ENCODE measurements at places on chromosomes 13 and 19.

- DNase-seq = no peak
Observed at GRCh38 chr13:109331011-109331433, 455.4 kb downstream of the IRS2 start.

- DNase-seq = no peak
Observed at GRCh38 chr13:28955264-28955966, 135.3 kb downstream of the MTUS2 start.

DNA sequence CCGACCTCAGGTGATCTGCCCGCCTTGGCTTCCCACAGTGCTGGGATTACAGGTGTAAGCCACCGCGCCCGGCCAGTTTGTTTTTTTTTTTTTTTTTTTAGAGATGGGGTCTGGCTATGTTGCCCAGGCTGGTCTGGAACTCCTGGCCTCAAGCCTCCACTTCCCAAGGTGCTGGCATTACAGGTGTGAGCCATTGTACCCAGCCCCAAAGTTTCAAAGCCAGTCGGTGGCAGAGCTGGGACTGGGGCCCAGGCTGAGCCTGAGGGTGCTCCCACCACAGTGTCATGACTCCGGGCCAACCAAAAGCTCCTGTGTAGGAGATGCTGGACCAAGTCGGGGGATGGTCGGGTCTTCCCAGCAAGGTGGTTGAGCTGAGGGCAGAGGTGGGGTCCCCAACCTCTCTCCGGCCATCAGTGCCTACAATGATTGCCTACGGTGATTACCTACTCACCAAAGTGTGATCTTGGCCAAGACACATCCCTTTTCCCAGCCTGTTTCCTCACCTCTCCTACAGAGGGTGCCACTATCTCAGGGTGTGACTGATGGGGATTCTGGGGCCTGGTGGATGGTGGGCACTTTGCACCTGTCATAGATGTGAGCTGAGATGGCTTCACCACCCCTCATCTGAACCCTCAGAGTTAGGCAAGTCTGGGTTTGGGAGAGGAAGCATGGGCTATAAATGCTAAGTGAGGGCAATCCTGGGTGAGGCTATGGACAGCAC is 5.9 kb upstream of the SAMD1 start:
- DNase-seq = no peak

GRCh38 chr19:13208672-13209483 is 58.7 kb downstream of the IER2 start:
- no peak for DNase-seq

DNA sequence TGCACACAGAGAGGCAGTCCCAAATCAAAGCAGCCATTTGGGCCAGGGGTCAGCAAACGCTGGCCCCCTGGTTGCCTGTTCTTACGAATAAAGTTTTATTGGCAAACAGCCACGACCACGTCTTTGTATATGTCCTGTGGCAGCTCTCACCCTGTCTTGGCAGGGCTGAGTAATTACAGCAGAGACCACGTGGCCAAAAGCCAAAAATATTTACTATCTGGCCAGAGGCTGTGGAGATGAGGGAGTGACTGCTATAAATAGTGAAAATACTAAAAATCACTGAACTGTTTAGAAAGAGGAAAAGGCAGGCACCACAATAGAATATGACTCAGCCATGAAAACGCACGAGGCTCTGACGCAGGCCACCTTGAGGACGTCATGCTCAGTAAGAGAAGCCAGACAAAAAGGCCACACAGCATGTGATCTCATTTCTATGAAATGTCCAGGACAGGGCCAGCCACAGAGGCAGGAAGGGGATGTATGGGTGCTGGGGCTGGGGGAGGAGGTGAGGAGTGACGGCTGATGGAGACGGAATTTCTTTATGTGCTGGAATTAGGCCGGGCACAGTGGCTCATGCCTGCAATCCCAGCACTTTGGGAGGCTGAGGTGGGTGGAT is 29.4 kb downstream of the SMIM24 start:
- no peak for DNase-seq
